ENCODE measurements at places on chromosomes 3 and 15.

DNA sequence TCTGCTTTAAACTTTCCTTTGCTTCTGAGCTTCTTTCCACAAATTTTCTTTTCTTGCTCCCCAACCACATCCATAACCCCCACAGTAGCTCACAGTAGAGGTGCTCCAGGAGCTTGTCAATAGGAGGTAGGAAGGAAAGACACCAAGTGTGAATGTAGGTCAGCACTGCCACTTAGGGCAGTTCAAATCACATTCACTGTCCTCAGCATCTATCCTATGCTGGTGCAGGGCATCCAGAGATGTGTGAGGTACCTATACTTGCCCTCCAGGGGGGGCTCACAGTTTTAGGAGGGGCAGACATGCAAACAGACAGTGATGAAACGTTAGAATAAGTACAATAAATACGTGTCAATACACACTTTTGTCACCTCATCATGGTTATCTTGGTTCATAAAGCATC is 1.5 kb upstream of the SPSB4 start:
- peaks cover 12% of the 10 kb centered on the region for H3K4me1 ChIP-seq
- no peaks in the 10 kb centered on the region for H3K36me3 ChIP-seq
- no peak for DNase-seq

DNA sequence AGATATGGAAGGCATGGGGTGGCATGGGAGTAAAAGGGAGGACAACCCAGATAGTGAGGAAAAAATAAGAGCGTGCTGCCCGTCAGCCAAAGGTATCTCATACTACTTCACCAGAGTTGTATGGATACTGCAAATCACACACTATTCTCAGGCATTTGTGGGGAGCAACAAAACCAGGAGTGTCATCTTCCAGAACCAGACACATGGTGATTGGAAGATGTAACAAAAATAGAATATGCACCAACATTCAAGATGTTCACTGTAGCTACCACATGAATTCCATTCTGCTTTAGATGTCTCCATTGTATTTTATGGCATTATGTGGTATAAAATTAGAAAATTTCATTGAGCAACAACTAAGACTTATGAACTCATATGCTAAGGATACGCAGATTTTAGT is 34.9 kb downstream of the CD47 start:
- no peak overlapping the region for H3K4me3 ChIP-seq
- H3K4me1 ChIP-seq = peaks cover 61% of the 10 kb centered on the region
- H3K27me3 ChIP-seq = no peaks in the 10 kb centered on the region

DNA sequence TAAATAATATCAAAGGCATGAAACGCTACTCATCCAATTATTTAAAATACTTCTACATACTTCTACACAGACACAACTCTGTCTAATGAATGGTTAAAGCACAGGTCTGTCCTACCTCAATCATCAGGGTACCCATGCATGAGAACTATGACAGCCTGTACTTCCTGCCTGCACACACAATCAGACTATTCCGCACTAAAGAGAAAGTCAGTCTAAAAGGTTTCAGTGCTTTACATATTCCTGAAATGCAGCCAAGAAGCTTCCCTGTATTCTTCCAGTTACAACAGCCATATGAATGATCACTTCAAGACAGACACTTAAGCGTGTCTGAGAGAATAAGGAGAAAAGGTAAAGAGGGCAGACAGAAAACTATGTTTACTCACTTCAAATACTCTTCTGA is 58.8 kb downstream of the TUBGCP4 start:
- H3K36me3 ChIP-seq = peaks cover 77% of the 10 kb centered on the region
- peaks cover 3% of the 10 kb centered on the region for H3K4me1 ChIP-seq
- H3K27me3 ChIP-seq = no peaks in the 10 kb centered on the region
- H3K27ac ChIP-seq = no peak overlapping the region

DNA sequence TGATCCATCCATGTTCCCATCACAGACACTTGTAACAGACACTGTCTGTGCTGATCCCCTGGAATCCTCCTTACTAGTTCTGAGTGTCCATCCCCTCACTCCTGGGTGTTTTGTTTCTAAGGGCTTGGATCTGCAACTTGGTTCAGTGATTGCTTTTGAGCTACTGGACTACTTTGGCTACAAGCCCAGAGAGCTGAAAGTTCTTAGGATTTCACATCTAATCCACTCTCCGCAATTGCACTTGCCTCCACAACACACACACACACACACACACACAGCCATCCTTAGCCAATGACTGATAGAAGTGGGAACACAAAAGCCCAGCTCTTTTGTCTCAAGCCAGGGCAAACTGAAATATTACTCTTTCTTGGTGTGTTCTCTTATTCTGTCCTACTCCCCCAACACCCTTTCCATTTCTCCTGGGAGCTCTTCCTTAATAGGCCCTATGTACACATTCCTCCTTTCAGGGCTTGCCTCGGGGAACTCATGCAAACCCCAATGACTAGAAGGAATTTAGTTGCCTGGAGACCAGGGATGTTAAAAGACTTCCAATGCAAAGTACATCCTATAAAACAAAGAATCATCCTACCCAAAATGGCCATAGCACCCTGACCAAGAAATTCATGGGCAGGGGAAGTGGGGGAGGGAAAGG is 206.1 kb upstream of the UBE2E2 start:
- peaks cover 5% of the 10 kb centered on the region for H3K27me3 ChIP-seq
- no peaks in the 10 kb centered on the region for H3K4me1 ChIP-seq
- no peak for DNase-seq
- H3K27ac ChIP-seq = no peak overlapping the region
- no peak overlapping the region for H3K4me3 ChIP-seq
- H3K36me3 ChIP-seq = no peaks in the 10 kb centered on the region

All from activated B cell treated with CpG ODN at 0.5 μM for 24 hours (primary cell).